ENCODE measurements at places on chromosomes 3 and 15.

DNA sequence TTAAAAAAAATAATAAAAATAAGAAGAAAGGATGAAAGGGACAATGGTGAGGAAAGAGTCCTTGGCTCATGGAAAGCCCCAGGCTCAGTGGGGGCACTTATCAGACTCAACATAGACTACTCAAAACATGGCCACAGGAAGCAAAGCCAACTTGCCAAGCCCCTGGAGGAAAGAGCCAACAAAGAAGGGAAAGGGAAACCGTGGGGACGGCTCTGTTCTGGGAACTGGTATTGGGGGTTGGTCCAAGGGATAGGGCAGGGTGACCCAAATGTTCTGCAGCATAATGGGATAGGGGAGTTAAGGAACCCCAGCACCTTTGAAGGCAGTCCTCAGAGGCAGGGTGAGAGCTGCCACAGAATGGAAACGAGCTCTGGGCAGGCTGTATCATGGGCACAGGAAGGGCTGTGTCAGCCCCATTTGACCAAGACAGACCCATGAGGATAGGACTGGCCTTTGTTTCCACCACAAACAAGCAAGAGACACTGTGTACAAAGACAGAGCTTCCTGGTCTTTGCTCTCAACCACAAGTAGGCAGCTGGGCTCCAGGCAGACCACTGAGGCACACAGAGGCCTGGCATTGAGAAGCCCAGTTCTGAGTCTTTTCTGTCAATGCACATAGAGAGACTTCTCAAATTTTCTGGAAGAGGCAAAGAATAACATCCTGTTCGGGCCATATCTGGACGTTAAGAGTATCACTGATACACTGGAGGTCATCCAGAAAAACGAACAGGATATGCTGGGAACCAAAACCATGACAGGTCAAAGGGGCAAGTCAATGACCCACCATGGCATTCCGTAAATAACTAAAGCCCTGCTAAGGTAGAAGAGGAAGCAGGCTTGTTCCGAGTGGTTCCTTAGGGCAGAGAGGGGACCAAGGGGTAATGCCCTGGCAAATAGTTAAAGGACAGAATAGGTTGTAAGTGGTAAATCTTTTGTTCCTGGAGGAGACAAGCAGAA lies 10.6 kb upstream of the SEMA7A start:
- DNase-seq: no peak

DNA sequence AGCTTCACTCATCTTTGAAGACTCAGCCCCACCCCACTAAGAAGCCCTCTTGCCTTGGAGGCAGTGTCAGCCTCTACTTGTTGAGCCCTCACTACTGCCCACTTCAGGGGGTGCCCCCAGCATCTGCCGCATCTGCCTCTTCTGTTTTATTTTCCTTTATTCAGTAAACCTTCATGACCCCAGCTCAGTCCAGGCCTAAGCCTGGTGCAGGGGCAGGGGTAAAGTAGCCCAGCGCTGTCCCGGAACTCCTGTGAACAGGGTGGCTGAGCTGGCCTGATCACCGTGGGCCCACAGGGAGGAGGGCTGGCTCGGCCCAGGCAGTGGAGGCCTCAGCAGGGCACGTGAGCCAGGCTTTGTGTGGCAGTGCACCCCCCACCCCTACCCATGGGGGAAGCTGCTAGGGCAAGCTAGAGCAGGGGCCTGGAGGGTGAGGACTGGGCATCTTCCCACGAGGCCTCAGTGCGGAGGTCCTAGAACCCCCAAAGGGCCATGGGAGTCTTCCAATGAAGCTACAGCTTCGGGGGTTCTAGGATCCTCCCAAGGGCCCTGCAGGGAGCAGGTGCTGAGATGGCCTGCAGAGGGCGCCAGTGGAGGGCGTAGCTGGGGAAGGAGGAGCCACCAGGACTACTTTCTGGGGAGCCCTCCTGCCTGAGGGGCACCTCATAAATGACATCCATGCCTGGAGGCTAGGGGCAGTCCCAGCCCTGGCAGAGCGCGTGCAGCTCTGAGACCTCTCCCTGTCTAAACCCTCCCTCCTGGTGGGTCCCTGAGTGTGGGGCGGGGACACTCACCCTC lies 36.0 kb downstream of the TSPAN3 start:
- no peak for DNase-seq

- no peak for DNase-seq
These were observed 783.3 kb downstream of the ZPLD1 start for GRCh38 chr3:103218146-103218545.

GRCh38 chr3:172476347-172476746 lies 28.1 kb upstream of the GHSR start:
- DNase-seq: no peak

GRCh38 chr15:59420986-59421618 lies 16.9 kb upstream of the FAM81A start:
- DNase-seq: peak; percentile 68

DNA sequence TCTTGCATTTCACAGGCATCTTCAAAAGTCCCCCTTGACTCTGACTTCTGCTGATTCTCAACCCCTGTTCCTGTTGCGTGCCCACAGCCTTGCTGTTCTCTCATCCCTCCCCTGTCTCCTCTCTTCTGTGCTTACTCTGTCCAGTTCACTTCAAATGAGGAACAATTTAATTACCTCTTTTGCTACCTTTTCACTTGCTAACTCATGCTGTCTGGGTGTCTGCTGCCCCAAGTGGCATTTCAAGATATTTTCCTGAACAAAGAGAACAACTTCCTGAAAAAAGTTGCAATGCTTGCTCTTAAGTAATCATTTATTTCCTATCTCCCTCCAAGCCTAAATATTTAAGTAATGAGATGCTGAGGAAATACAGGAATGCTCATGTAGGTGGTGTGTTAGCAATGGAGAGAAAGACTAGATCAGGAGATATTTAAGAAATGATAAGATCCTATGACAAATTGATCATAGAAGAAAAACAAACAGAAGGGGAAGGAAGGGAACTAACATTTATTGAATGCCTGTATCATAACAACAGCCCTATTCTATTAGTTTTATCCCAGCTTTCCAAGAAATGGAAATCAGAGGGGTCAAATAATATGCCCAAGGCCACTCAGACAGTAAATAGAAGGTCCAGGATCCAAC lies 42.2 kb downstream of the SV2B start:
- no peak for DNase-seq

- DNase-seq: no peak
These were observed 61.4 kb upstream of the ZBTB38 start for GRCh38 chr3:141306922-141307321.

DNA sequence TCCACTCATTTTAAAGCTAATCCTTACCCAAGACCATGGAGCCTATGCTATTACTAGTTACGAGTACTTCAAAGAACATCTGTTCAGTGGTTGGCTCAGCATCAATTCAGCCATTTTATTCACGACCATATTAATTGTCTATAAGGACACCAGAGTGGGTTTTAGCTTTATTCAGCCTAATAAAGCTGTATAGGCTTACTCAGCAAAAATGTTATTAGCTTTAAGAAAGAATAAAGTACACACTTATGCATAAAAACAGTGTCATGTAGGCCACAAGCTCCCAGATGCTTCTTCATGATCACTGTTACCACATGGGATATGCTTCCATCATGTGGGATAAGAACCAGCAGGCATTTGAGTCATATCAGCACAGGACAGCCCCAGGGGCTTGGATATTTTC lies 87.4 kb upstream of the GPR149 start:
- no peak for DNase-seq

DNA sequence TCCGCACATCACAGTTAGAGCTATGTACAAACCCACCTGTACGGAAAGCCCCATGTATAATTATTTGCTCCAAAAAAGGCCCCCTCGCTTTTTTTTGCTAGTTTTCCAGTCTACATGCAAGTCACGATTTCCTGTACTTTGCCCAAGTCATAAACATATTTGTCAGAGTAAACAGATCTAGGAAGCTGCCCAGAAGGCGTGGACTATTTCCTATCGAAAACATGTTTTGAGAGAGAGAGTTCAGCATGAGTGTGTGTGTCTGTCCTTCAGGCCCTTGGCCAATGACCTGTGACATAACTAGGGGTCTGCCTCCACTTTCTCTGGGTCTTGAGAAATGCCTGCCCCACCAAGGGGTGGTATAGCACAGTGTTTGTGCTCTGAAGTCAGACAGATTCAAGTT lies 72.7 kb upstream of the HACD2 start:
- DNase-seq: no peak

DNA sequence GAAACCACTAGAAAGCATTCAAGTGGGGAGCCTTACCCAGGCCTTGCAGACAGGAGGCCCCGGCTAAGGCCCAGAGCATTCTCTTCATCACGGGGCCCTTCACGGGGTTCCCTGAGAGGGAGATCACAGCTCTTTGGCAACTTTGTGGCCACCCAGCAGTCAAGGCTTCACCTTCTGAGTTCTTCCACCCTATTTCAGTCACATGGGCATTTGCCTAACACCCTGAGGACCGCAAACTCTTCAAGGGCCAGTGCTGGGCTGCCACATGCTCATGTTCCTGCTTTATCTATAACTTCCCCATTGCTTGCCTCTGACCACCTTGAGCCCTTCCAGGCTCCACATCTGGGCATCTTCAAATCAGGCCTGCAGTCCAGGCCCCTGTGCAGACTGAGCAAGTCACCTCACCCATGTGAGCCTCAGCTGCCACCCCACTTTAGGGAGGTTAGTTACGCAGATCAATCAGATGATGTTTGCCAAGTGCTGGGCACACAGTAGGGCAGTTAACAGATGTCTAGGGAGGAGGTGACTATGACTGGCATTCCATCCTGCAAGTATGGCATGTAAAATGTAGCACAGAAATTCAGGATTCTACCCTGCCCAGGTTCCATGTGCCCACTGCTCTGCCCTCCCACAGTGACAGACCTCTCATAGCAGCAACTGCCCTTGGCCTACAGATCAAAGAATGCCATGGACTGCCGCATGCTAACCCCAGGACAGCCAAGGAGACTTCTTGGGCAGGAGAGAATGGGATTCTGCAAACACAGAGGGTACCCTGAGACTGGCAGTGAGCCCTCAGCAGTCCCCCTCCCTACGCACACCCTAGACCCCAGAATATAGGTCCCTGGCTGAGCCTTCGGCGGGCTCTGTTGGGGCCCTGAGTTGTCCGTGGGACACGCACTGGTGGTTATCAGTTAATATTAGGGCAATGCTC lies 37.6 kb upstream of the ZNF710 start:
- no peak for DNase-seq

- no peak for DNase-seq
These were observed 19.1 kb downstream of the PAQR9 start for GRCh38 chr3:142944342-142944741.

DNA sequence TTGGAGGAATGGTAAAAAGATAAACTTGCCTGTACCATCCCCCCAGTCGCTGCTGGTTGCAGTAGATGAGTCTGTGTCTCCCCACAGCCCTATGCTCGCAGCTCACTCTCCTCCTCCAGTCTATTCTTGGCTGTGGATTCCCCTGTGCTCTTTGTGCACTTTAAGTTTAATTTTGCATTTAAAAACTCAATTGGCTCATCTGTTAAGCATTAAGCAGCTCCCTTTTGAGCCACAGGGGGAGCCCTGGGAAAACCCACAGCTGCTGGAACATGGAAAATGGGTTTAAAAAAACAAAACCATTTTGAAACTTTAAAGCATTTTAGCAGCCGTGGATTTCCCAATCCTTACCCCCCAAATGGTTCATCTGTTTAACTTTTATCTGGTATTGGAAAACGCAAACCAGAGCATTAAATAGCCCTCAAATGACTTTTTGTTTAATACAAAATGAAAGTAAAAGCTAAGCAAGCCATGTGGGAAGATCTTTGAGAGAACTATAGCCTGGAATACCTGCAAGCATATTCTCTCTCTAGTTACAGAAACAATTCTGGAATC lies 536.9 kb downstream of the ZIC1 start:
- peak; percentile 25 for DNase-seq

- DNase-seq: no peak
These were observed 194.2 kb downstream of the PLCL2 start for GRCh38 chr3:17078926-17079465.

- DNase-seq: no peak
These were observed 39.9 kb downstream of the KLF15 start for GRCh38 chr3:126317029-126317996.

- DNase-seq: no peak
These were observed 317.7 kb upstream of the TPRG1 start for GRCh38 chr3:188853856-188854771.

- no peak for DNase-seq
These were observed 26.9 kb upstream of the TJP1 start for GRCh38 chr15:29849218-29849617.

GRCh38 chr3:150736316-150736719 lies 26.7 kb downstream of the SIAH2 start:
- peak; percentile 25 for DNase-seq

DNA sequence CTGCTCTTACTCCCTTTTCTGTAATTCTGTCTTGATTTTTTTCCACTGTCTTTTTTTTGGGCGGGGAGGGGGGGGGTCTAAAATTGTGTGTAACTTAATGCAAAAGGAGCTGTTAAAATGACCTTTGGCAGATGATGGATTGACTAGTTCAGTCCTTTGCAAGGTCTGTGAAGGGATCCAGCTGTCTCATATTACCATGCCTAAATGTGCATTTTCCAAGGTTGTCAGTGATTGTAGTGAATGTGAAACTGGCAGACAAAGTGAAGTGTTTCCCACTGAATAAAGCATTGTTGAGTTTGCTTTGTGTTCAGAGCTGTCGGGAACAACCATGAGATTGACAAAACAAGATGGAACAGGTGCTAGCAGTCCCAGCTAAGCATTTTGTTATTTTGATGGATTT lies 110.1 kb upstream of the SKOR1 start:
- DNase-seq: no peak

GRCh38 chr3:109195815-109196214 lies 59.3 kb downstream of the C3orf85 start:
- DNase-seq: no peak

GRCh38 chr3:46067401-46067800 lies 40.1 kb upstream of the XCR1 start:
- DNase-seq: no peak

- DNase-seq: no peak
These were observed 4.5 kb downstream of the RNF168 start for GRCh38 chr3:196499061-196499460.

DNA sequence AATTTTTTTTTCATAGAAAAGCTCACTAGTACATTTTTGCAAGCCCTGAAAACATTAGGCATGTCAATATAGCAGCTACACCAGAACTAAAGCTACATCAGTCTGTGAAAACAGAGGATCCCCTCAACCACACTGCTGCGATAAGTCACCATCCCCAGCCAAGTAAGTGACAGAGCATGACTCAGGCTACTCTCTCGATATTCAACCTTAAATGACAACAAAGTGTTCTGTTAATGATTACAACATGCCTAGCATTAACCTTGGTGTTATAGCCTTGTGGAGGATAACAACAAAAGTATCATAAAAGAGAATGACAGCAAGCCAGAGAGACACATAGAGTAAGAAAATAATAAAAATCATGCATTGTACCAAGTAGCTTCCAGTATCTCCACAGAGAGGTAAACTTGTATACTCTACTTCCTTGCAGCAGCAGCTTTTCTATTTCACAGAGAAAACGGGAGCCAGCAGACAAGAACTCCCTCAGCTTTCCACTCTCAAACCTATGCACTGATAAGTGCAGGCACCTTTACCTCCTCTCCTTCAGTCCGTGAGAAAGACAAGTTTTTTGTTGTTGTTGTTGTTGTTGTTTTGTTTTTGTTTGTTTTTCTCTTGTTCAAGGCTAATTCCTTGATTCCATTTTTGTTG lies 76.6 kb downstream of the GBE1 start:
- no peak for DNase-seq

- DNase-seq: no peak
These were observed 2.4 kb upstream of the PDCD6IP start for GRCh38 chr3:33795856-33796536.

Measured in iPS DF 6.9 (cell line).